ENCODE measurements at places on chromosomes 2 and 18.

DNA sequence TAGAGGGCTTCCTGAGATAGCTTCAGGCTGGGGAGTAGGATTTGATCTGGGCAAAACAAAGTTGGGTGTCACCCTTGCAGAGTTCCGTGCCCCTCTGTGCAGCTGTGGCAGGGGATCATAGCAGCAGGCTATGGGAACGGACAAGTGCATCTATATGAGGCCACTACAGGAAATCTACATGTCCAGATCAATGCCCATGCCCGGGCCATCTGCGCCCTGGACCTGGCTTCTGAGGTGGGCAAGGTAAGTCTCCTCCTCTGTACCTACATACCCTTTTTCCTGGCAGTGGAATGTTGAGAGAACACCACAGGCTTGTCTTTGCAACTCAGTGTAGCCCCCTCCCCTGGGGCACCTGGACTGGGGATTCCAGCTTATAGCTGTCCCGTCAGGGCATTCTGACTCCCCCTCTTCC is 3.5 kb downstream of the WDR54 start:
- no peak for DNase-seq

GRCh38 chr2:33130054-33130447 is 183.3 kb downstream of the LTBP1 start:
- no peak for DNase-seq

- peak; percentile 90 for DNase-seq
Measured at GRCh38 chr2:12965540-12966269, 249.0 kb downstream of the TRIB2 start.

GRCh38 chr2:191618046-191618780 is 59.7 kb upstream of the NABP1 start:
- no peak for DNase-seq

GRCh38 chr18:39523281-39523680 is 1957.7 kb upstream of the CELF4 start:
- DNase-seq = peak; percentile 69

- no peak for DNase-seq
Measured at GRCh38 chr2:205461678-205462665, 220.3 kb upstream of the NRP2 start.

GRCh38 chr18:69558052-69558451 is 157.4 kb downstream of the DOK6 start:
- DNase-seq = no peak

DNA sequence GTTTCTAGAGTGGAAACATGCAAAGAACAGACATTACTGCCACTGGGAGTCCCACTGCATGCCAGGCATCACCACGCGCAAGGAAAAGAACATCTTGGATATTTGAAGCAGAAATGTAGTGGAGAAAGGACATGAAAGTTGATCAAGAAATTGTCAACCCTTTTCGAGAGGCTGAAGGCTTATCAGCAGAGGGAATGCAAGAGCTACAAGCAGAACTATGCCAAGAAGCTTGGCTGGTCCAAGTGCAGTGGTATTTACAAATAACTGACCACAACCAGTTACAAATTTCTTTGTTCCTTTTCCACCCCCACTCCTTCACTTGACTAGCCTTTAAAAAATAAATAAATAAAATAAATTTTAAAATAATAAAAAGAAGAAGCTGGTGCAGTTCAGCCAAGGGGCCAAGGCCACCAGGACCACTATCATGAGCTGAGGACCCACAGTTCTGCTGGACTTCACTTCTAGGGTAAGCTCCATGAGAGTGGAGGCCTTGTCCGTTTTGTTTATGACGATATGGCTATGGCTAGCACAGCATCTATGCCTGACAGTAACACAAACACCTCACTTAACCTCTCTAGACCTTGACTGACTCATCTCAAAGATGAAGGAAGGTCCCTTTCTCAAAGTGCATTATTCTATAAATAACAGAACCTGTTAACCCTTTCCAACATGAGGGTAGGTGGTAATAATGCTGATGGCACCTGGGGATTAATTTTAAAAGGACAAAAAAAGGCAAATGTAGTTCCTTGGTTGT is 20.9 kb downstream of the MARCHF4 start:
- no peak for DNase-seq

GRCh38 chr2:176202491-176202890 is 14.0 kb downstream of the HOXD1 start:
- no peak for DNase-seq

DNA sequence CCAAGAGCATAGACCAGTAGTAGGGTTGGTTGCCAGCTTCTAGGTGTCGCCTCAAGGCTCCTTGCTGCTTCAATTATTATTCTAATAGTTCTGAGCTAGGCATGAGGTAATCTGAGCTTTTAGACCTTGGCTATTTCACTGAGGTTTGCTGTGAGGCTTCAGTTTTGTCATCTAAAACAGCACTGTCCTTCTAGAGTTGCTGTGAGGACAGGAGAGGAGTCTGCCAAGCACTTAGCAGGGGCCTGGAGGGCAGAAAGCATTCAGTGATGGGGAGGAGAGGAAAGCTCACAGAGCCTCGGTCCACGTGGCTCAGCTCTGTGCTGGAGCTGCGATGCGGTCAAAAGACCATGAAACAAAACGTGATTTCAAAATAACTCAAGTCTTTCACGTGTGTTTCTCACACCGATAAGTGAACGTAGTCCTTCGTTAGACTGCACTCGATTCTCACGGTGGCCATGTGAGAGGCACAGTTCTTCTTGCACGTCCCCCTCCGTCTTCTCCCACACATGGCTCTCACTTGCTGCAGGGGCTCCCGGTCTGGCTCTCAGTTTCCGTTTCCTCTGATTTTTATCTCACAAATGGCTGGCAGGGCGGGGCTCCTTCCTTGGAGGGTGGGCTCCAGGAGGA is 113.7 kb downstream of the B3GNT2 start:
- no peak for DNase-seq

- no peak for DNase-seq
Measured at GRCh38 chr2:117786520-117786919, 28.0 kb upstream of the DDX18 start.

DNA sequence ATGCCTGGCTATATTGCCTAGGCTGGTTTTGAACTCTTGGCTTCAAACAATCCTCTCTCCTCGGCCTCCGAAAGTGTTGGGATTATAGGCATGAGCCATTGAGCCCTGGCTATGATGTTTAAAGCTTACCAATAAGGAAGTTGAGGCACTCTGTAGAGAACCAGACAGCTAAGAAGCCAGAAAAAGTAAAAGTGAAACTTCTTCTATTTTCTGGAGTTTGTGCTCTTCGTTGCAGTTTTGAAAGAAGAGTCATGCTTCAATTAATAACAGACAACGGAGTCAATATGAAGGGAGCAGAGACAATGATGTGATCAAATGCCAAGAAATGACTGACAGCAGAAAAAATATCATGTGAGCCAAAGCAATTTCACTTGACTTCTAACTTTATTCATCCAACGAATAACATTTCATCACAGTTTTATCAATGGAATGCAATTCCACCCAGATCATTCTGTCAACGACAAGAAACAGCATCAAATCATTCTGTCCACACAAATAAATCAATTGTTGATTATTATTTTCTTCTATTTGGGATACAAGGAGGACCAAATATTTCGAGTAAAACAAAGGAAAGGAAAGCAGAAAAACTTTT is 175.5 kb upstream of the CELF4 start:
- DNase-seq = no peak

GRCh38 chr2:215614296-215614695 is 178.4 kb upstream of the FN1 start:
- DNase-seq = no peak

DNA sequence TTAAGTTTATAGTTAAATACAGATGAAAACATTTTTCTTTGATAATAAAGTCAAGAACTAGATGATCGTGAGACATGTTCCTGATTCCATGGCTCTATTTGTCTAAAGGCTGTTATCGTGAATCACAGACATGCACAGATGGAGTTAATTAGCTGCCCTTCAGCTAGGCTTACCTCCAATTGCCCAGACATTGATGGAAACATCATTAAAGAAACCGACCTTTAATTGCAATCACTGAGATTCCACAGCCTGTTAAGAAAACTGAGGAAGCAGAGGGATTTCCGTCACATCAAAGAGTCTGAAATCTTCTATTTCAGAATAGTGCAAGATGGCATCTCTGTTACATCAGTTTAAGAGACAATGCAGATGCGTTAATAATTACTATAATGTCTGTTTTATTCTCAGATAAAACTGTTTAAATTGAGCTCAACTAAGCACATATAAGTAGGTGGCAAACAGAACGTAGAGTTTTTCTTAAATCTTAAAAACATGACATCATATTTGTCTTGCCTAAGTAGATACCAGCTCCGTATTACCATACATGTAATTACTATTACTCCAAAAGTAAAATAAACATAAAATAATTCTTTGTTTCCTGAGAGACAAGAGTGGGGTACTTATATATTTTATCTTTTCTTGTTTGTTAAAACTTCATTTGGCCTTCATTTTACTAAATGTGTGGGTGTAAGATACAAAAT is 23.9 kb upstream of the CRACDL start:
- DNase-seq = no peak

GRCh38 chr2:36318-36717 is 10.0 kb downstream of the FAM110C start:
- no peak for DNase-seq

- DNase-seq = no peak
Measured at GRCh38 chr2:174446531-174446930, 40.3 kb downstream of the GPR155 start.

- DNase-seq = no peak
Measured at GRCh38 chr2:17805166-17805565, 11.1 kb upstream of the MSGN1 start.

DNA sequence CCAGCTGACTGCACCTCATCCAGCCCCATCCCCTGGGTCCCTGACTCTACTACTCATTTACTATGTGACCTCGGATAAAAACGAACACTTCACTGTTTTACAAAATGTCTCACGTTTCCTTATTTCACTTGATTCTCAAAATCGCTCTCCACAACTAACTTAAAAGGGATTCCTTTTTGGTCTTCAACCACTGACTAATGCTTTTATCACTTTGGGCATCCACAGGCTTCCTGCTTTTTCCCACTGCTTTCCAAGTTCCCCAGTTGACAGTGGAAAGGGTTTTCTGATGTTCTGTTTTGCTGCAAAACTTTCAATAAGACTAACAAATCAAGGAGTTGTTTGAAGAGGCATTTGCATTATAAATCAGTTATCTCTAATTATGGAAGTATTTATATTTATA is 24.1 kb downstream of the EIF2AK3 start:
- no peak for DNase-seq

- DNase-seq = no peak
Measured at GRCh38 chr2:20065885-20066602, 14.6 kb upstream of the LAPTM4A start.

GRCh38 chr2:200453853-200454534 is 55.9 kb downstream of the KCTD18 start:
- DNase-seq = no peak

DNA sequence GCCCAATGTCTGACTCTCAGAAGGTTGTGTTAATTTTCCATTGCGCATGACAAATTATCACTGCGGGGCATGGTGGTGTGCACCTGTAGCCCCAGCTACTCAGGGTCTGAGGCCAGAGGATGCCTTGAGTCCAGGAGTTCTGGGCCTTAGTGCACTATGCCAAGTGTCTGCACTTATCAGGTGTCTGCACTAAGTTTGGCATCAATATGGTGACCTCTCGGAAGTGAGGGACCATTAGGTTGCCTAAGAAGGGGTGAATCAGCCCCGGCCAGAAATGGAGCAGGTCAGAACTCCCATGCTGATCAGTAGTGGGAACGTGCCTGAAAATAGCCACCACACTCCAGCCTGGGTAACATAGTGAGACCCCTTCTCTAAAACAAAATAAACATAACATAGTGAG is 61.7 kb upstream of the ZNF532 start:
- DNase-seq = no peak

GRCh38 chr18:68738564-68738963 is 23.7 kb upstream of the TMX3 start:
- no peak for DNase-seq

- no peak for DNase-seq
Measured at GRCh38 chr18:74702950-74703349, 105.3 kb downstream of the ZNF407 start.

GRCh38 chr2:95231723-95232122 is 24.4 kb downstream of the ZNF892 start:
- peak; percentile 57 for DNase-seq

DNA sequence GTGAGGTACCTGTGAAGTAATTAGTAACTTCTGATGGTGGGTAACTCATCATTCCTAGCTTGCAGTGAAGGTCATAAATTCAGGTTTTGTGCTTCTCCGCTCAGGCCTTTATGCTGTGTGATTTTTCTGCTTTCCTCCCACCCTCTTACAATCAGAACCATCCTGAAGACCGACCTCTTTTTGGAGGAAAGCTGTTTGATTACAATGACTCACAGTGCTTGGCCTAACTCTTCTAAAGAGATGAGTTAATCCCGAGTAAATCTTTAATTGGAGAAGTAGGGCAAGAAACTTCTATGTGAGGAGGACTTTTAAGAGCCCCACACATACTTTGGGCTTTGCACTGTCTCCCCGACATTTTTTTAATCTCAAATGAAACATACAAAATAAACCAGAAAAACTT is 53.1 kb downstream of the TTC27 start:
- DNase-seq = no peak
